ENCODE measurements at places on chromosomes 2 and 18.

GRCh38 chr2:214232271-214232670 lies 178.6 kb upstream of the VWC2L start:
- DNase-seq, result no peak

DNA sequence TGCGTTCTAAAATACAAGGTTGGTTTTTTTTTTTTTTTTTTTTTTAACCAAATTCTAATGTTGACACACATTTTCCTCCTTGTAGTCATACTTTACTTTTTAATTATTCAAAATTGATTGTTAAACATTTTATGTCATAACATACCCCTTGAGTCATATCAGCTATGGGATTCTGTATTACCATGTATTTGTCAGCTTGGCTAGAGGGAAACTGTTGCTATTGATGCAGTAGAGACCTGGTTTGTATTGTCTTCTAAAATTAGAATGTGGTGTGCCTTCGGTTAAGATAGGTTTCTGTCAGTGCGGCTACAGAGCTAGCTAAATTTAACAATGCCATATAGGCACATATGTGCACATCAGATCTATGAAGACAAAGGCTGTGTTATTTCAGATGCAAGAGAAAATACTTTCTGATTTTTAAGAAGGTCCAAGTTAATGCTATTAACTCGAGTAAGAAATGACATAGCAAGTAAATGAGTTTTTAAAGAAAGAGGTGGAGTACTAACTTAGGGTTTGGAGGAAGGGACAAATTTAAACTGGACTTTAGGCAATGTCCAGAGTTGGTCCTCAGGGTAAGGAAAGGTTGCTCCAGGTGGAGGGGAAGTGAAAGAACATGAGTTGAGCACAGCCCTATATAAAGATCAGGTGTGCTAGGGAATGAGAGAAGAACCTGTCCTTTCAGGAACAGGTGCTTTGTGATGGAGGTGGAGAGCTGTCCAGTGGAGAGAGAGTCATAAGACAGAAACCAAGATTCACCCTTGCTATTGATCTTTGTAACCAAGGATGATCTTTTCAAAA lies 152.3 kb downstream of the PRPF40A start:
- DNase-seq, result no peak

DNA sequence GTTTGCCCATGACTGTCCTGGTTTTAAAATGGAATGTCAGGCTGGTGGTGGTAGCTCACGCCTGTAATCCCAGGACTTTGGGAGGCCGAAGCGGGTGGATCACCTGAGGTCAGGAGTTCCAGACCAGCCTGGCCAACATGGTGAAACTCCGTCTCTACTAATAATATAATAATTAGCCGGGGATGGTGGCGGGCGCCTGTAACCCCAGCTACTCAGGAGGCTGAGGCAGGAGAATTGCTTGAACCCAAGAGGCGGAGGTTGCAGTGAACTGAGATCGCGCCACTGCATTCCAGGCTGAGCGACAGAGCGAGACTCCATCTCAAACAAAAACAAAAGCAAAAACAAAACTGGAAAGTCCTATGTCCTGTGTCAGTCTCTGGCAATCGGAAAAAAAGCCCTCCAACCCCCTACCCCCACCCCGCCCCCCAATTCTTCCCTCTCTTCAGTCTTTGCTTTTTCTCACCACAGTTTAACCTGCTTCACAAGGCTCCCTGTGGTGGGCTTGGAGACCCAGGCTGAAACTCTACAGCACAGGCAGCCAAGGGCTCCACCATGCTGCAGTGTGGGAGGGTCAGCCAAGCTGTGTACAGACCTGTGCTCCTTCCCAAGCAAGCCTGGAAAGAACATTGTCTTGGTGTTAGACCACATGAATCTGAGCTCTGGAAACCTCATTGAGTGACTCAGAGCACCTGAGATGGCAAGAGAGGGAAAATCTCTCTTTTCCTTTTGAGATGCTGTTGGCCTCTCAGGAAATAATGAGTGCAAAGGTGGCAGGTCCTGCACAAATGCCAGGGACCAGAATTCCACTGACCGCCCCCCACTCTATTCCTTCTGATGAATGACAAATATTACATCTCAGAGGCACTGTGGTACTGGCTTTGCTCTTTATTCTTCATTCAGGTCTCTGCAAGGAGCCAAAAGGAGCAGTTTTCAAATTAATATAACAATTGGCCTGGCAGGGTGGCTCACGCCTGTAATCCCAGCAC lies 16.7 kb downstream of the MYCN start:
- DNase-seq, result no peak

- DNase-seq, result no peak
Measured at GRCh38 chr2:122808286-122808969, 1053.0 kb downstream of the TSN start.

DNA sequence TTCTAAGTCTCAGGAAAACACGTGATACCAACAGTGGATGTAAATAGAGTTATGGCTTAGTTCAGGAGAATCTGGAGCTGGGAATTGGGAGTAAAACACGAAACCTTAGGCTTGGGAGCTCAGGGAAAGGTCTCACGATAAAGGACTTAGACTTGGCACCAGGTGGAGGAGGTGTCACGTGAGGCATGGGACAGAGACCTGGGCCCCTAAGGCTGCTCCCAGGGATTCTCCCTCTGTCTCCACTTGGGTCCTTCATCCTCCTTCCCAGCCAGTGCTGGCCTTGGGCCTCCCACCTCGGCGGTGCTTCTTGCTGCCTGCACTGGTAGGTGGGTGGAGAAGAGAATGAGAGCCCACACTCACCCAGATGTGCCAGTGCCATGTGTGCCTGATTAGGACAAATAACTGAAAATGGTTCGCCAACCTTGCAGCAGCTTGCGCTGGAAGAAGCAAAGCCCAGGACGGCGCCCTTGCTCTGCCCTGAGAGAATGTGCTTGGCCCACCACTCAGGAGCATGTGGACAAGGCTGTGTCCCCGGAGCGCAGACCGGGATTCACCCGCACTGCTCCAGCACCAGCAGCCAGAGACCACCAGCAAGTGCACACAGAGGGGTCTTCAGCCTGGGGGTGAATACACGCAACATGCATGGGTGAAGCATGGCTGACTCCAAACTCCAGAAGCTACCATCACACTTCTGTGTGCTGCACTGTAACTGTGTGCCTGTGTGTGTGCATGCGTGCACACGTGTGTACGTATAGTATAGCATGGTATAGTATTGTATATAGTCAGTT lies 48.1 kb downstream of the PSMG2 start:
- DNase-seq, result no peak

DNA sequence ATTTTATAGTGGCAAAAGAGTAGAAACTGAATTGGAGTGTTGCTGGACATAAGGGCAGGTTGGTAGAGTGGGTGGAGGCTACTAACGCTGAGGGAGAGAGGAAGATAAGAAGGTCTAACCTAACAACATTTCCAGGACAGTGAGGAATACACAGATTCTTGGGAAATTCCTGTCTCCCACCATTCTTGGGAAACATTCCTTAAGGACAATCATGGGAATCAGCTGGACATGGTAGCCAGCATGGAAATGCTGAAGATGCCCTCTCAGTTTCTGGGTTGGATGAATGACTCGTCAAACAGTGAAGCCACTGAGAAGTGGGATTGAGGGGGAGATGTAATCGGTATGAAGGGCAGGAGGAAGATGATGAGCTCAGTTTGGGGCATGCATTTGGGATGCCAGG lies 265.4 kb downstream of the AFF3 start:
- no peak for DNase-seq
